CD4-positive, CD25-positive, alpha-beta regulatory T cell (primary cell): ENCODE measurements at places on chromosomes 11 and 22.

DNA sequence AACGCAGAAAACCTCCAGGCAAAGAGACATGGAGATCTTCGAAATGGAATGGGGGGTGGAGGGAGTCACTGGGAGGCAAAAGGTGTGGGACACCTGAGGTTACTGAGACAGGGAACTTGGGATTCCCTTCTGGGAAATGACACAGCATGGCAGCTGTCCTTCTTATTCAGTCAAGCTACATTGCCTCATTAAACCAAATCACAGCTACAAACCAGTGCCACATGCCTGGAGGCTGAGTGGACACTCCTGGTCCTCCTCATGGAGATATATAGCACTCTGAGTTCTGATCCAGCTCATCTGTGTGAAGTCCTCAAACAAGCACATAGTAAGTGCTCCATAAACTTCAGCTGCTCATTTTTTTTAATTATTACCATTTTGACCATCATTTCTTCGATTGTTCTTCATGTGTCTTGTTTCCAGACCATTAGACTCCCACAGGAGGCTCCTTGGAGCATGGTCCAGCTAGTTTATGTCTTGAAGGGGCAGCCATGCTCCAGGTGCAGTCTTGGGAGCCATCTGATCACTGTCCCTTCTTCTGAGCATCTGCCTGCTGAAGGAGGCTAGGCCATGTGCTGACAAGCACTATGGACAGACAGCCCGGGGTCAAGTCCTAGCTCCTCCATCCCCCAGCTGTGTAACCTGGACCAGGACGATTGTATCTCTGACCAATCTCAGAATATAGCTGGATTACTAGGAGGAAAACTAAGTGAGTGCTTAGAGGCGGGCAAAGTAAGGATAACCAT, 9.7 kb upstream of the FXYD2 start:
- DNase-seq, result no peak

- DNase-seq, result no peak
These were observed 14.0 kb upstream of the KCTD14 start for GRCh38 chr11:78037056-78037455.

DNA sequence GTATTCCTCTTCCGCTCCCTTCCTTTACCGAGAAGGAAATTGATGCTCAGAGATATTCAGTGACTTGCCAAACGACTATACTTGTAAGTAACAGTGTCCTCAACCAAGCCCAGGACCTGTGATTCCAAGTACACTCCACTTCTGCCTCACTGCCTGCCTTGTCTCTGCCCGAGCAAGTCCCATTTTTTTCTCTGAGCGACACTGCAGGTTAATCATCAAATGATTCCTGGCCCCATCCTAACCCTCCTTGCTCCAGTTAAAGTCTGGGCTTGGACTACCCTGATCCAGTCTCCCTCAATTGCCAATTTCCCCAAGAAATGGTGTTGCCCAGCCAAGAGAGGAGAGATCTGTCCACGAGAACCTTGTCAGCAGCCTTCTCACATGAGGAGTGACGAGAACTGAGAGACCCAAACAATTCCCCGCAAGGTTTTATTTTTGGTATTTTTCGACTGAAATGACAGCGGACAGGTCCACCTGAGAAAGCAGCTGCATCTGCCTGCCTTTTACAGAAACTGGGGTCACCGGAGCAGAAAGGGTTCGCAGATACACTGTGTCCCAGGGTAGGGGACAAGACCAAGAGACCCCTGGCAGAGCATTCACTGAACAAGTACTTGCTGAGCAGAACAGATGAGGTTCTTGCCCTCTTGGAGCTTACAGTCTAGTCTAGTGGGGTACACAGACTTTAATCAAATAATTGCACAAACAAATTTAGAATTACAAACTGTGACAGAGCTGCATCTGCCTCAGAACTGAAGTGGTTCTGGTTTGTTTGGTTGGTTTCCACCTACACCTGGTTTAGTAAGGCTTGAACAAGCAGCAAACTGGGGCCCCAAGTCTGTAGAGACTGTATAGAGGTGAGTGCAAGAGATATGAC, 11.4 kb downstream of the POU2AF1 start:
- DNase-seq, result no peak

DNA sequence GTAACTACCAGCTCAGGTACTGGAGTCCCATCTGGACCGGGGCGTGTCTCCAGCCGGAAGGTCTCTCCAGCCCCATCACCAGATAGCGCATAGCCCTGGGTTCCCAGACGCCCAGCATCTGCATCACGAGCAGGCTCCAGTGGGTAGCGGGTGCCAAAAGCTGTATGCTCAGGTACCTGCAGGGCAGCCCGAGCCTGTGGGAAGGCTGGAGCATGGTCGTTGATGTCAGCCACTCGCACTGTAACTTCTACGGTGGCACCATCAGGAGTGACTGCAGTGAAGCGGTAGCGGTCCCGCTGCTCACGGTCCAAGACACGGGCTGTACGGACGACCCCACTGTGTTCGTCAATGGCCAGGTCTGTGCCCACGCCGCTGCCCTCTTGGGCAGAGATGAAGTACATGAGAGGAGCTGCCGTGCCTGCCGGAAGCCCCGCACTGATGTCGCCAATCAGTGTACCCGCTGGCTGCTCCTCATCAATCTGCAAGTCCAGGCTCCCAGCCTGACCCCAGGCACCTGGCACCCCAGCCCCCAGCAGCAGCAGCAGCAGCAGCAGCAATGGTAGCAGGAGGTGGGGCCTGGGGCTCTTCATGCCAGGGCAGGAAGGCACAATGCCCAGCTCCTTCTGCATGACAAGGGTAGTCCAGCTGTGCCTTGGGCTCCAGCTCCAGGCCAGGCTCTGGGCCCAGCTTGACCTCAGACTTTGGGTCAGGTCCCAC, 14.5 kb downstream of the DCHS1 start:
- no peak for DNase-seq

DNA sequence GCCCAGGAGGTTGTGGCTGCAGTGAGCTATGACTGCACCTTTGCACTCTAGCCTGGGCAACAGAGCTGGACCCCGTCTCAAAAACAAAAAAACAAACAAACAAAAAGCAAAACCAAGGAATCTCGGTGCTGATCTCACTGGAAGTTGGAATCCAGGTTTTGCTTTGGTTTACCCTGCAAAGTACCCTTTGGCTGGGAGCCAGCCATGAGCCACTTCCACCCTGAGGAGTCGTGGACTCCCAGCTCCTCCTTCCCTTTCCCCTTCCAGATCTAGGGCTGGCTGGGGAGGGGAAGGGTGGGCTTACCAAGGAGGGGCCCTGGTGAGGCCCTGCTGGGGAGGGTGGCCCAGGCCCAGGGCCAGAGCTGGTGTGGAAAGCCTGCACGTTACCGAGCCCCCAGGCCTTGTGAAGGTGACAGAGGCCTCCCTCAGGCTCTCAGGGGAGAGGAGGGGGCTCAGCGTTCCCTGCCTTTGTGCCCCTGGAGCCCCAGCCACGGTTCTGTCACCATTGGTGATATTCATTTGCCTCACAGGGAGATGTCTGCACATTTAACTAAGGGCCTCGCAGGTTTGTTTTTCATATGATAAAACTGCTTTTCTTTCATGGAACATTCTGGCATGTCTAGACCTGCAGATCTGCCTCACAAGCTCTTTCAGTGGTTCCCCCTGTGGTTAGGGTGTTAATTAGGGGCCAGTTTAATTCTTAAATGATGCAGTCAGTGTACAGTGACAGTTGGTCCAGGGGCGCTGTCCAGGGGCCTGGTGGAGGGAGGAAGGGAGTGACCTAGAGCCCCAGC, 29.0 kb downstream of the FBLN1 start:
- no peak for DNase-seq

- DNase-seq, result no peak
These were observed 1313.6 kb downstream of the TBC1D22A start for GRCh38 chr22:48076008-48076407.

DNA sequence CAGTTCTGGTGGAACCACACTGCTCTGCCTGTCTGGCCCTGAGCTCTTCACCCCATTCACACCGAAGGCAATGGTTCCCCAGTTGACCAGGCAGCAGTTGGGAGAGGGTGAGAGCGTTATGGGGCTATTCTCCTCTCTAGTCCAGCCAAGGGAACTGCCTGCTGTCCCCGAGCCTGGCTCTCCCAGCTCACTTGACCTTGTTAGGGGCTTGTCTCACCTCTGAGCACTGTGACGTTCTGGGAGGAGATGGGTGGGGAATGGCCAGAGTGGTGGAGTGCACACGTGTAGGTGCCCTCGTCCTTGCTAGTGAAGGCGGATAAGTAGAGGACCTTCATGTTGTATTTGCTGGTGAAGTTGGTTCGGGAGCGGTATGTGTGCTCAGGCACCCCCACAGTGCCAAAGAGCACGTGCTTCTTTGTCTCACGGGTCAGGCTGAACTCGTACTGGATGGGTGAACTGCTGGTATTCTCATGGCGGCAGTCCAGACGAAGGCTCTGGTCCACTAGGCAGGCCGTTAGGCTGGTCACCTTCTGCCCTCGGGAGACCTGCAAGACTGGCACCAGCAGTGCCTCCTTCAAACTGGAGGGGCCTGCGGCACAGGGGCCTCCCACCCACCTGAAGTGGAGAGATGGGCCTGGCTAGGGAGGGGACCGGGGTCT, 3.0 kb downstream of the THY1 start:
- DNase-seq, result no peak

GRCh38 chr11:130441719-130442118, 6.7 kb upstream of the ADAMTS15 start:
- no peak for DNase-seq

- DNase-seq, result no peak
These were observed 525 bp downstream of the SLC22A12 start for GRCh38 chr11:64591257-64592233.

DNA sequence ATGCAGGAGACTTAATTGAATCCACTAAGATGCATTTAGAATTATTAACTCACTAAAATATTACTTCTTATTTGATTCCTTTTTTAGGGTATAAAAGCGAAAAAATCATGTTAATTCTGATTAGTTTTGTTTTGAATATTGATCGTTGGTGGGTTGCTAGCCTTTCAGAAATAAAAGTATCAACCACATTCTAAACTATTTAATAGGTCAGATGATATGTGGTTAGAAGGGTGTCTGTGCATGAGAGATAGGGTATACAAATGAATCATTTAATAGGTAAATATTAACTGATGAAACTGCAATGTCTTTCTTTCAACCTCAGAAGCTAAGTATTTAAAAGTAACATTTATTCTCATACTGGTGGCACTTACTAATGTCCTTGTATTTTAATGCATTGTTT, 515.1 kb downstream of the CNTN5 start:
- DNase-seq, result no peak

DNA sequence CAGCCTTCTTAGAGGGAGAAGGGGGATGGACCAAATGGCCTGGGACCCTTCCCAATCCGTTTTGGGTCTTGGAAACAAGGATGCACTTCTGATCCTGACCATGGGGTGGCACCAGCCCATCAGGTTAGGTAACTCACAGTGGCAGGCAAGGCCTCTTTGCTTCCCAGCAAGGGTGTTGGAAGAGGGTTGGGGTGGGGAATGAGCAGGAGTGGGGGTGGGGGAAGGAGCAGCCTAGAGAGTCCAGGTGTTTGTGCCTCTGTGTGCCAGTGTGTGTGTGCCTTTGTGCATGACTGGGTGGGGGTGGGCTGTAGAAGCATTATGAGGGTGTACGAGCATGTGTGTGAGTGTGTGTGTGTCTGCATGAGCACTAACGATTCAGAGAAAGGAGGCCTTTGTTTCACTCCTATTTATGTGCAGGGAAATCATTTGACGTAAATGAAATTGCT, 213.1 kb downstream of the INSC start:
- DNase-seq, result no peak

GRCh38 chr22:37752189-37753087, 55.3 kb upstream of the GCAT start:
- no peak for DNase-seq

- DNase-seq, result no peak
These were observed 98.4 kb upstream of the PARVA start for GRCh38 chr11:12278766-12279671.

DNA sequence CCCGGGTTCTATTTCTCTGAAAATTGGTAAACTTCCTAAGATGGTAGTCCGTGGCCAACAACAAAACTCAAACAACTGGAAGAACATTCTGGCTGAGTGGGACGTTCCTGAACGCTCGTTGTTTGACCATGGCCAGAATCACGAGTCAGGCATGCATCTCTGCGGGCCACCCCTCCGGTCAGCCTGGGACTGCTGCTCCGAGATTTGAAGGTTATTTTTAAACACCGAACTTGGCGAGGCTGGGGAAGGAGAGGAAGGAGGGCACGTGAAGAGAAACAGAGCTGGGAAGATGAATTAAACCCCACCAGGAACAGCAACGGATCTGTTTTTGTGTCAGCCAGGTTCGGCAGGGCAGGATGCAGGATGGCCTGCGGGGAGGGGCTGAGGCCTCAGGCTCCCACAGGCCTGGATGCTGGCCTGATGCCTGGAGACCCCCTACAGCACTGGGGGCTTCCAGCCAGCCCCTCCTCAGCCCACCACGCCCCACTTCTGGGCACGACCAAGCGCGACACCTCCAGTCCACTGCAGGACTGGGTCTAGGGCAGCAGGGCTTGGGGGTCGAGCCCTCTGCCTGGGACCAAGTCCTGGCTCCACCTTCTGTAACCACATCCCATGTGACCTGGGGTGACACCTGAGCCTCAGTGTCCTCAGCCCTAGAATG, 5.1 kb downstream of the SHISAL1 start:
- DNase-seq, result no peak

- no peak for DNase-seq
These were observed 5.0 kb upstream of the SH3BP1 start for GRCh38 chr22:37634417-37634924.
